ENCODE measurements at places on chromosomes 4 and X.

- DNase-seq = no peak
Measured at GRCh38 chr4:168891688-168892087, 118.4 kb downstream of the CBR4 start.

- DNase-seq = peak; percentile 18
Measured at GRCh38 chrX:8946563-8946962, 87.4 kb downstream of the FAM9B start.

DNA sequence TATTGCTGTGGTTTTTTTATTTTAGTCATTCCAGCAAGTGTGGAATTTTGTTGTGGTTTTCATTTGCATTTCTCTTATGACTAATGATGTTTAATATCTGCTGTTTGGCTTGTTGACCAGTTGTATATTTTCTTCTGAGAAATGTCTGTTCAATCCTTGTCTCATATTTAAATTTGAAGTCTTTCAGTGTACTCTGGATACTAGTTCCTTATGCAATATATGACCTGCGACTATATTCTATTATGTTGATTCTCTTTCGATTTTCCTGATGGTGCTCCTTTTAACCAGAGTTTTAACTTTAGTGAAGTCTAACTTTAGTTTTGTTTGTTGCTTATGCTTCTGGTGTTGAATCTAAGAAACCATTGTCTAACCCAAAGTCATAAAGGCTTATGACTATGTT, 1528.0 kb downstream of the TECRL start:
- no peak for DNase-seq

- DNase-seq = no peak
Measured at GRCh38 chr4:25403699-25404098, 26.6 kb downstream of the ANAPC4 start.

DNA sequence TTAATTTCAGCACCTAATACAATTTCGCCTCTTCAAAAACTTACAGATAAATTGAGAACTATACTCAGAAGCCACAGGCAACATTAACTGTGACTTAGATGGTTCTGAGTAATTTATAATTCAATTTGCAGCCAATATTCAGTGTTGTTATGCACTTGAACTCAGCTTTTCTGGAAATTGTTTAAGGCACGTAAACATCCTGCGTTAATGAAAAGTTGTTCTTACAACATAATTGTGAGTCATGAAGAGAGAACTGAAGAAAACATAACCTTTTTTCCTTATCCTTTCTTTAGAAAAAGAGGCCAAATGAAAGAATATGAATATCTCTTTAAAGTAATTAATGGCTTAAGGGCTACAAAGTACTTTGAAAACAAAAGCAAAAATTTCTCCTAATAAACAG, 16.6 kb upstream of the H2AZ1 start:
- DNase-seq = no peak

DNA sequence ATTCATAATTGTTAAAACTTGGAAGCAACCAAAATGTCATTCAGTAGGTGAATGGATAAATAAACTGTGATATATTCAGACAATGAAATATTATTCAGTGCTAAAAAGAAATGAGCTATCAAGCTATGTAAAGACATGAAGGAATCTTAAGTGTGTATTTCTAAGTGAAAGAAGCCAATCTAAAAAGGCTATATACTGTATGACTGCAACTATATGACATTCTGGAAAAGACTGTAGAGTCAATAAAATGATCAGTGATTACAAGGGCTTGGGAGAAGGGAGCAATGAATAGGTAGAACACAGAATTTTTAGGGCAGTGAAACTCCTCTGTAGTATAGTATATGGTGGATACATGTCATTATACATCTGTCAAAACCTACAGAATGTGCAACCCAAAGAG, 139.9 kb downstream of the FRYL start:
- no peak for DNase-seq

DNA sequence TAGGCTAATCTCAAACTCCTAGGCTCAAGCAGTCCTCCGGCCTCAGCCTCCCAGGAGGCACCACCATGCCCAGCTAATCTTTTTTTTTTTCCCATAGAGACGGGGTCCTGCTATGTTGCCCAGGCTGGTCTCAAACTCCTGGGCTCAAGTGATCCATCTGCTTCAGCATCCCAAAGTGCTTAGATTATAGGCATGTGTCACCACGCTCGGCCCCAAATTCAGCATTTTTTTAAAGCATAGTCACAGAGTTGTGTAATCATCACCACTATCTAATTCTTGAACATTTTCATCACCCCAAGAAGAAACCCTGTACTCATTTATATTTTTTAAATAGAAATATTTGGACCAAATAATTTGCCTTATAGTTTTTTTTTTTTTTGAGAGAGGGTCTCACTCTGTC, 10.3 kb downstream of the CENPI start:
- DNase-seq = peak; percentile 72

DNA sequence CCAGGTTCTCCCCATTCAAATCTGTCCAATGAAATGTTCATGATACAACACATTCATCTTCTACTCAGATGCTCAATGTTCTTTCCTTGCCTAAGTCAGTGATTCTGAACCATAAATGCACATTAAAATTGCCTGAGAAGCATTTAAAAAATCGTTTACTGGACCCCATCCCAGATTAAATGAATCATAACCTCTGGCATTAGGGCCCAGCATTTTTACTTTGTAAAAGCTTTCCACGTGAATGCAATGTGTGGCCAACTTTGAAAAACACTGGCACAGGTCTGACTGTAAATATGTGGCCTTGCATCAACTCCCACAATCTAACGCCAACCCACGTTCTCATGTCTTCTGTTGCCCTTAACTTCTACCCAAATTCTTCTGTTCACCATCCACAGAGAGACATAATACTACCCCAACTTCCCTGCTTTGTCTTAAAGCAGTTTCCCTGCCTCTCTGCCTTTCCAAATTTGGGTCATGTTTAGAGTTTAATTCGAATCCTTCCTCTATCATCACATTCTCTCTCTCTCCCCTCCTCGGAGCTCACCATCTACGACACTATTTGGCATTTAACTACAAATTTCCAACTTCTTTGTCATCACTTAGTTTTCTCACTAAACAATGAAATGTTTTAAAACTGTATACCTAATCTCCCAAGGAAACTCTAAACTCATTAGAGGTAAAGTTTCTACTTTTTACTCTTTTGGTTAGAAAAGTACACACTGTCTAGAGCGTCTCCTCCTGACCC, 78.7 kb downstream of the PRKG2 start:
- DNase-seq = peak; percentile 99
